ENCODE measurements at places on chromosomes 4 and X.

- no peak for DNase-seq
Observed at GRCh38 chrX:149504226-149504914, 736 bp downstream of the IDS start.

DNA sequence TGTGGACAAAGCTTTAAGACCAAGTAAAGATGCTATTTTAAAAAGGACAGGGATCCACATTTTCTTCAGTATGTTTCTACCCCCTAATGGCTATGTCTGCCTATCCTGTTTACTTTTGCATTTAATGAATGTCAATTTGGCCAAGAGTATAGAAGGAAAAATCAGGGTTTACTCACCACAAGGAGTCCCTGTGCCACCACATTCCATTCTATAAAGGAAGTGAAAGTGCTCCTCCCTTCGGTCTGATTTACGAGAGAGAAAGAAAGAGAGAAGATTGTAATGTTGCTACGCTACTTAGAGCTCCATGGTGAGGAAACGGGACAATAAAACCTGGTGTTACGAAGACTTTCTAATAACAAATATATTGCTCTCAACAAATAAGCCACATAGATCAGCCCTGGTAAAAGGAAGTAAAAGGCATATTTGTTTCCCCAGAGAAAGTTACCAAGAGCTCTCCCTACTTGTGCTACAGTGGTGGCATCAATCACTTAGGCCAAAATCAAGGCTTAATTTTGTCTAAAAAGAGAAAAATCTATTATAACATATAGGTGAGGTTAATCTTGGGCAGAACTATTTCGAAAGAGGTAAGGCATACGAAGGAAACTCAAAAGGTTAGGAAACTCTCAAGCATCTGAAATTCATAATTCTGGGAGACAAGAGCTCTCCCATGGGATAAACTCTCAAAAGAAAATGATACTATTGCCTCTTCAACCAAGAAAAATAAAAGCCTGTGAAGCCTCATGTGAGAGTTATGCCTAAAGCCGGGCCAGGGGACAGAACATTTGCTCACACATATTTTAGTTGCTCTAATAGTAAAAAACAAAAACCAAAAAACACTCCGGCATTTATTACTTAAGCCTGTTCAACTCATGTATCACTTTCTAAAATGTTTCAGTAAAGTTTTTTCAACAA is 29.5 kb downstream of the TAPT1 start:
- DNase-seq, result peak; percentile 51

DNA sequence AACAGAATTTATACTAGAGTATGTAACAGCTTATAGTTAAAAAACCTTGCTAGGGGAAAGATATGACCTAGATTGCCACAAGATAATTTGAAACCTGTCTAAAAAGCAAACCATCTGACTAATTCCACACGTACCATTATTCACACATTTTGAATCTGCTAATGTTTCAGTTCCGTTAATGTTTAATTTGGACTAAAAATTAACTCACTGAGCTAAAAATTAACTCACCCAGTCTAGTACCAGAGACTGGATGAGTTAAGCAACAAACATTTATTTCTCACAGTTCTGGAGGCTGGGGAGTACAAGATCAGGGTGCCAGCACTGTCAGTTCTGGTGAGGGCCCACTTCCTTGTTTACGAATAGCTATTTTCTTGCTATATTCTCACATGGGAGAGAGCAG is 231.5 kb upstream of the DIAPH2 start:
- DNase-seq, result no peak

- DNase-seq, result no peak
Observed at GRCh38 chrX:79361192-79361870, 5.8 kb downstream of the ITM2A start.

DNA sequence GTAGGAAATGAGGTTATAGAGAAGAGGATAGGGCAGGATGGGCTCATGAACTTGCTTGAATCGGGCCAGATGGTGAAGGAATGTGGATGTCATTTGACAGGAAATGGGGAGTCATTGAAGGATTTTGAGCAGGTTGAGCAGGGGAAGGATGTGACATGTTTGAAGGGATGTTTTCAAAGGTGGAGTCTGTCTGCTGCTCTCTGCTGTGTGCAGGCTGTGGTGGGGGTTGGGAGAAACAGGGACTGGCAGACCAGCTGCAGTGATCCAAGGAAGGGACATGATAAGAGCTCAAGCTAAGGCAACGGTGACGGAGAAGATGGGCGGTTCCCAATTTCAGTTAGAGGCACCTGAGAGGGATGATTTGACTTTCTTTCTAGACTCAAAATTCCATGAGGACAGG is 14.0 kb upstream of the XPNPEP2 start:
- DNase-seq, result no peak

DNA sequence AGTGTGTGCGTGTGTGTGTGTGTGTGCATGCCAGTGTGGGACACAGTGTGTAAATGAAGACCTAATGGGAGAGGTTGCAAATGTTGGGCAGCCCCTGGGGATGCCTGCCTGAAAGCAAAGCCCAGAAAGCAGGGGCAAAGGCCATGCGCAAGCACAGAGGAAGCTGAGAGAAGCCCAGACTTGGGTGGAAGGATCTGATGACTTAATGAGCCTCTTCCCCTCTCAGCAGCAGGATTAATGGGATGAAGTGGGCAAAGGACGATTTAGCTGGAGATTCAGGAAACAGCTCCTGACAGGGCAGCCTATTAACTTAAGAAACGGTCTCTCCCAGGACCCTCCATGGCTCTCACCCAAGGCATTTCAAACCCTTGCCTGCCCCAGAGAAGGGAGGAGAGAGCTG is 107.3 kb downstream of the EFNB1 start:
- DNase-seq, result no peak

DNA sequence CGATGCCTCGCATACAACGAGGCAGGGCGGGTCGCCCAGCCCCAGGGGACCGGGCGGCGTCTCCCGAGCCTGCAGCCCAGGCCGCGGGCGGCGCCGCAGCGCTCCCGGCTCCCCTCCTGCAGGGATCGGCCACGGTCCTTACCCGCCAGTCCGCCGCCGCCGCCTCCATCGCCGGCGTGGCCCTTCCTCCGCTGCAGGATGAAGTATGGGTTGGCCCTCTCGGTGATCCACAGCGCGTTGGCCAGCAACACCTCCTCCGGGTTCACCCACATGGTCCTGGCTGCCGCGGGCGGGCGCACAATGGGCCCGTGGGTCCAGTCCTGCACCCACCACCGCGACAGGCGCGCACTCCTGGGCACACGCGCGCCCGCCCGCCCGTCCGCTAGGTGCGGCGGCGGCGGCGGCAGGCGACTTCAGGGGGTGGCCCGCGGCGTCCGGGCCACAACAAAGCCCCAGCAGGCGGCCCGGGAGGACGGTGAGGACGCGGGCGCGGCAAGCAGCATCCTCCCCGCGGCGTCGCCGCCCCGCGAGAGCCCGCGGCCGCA is 339 bp downstream of the TBC1D9 start:
- DNase-seq, result no peak

DNA sequence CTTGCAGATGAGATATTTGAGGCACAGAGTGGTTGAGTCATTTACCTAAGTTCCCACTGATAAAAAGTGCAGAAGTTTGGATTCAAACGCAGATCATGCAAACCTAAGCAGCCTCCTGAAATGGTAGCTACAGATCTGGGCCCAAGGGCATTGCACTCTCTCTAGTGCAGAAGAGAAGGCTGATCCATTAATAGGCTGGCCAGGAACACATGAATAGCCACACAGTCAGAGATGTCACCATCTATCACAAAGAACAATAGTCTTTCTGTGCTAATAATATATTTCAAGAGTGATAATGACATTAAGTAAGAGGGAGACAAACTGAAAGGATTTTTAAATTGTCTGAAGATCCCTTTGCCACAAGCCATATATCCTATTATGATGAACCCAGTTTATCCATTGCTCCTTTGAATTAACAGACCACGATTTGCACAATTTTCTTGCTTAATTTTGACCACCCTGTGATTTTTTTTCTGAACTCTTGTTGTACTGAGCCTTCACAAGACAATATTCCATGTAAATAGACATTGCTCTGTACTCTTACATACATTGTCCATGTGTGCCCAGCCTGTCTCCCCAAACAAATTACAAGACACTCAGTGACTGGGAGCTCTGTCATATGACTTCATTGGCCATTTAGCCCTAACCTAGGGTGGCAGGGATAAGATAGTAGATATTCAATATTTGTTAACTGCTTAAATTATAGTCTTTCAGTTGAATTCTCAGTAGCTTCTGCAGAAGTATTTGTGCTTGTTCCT is 112.4 kb upstream of the RBPJ start:
- DNase-seq, result no peak

- DNase-seq, result no peak
Observed at GRCh38 chr4:67685532-67685859, 15.5 kb downstream of the UBA6 start.

DNA sequence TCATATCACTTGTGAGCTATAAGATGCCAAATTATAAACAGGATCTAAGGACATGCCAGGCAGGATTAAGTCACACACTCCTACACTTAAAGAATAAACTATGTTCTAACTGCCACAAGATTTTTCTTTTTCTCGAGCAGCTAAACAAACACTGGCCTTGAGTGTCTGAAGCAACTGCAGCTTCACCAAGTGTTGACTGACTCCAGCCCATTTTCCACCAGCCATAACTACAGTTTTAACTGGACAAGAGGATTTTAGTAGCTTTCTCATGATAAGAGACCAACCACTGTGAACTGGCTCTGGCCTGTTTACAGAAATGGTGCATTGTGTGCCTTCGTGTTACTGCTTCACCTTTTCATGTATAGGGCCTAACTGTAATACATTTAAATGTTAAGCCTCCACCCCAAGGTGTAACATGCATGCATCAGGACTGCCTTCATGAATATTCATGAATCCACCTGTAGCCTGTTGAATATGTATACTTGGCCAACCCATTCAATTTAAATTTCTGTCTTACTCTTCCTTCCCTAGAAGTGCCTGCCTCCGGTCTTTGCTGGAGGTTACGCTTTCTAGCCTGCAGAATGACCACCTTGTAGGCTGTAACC is 10.8 kb downstream of the UCP1 start:
- no peak for DNase-seq

- no peak for DNase-seq
Observed at GRCh38 chrX:22110729-22111494, 78.8 kb downstream of the PHEX start.

- no peak for DNase-seq
Observed at GRCh38 chrX:39898147-39898546, 199.6 kb downstream of the BCOR start.

GRCh38 chr4:54228961-54229501 is at the start of gene PDGFRA:
Gene PDGFRA (plus strand): TSS chr4:54229293. CDS start chr4:54258769, 29,476 bp downstream.
- DNase-seq, result no peak

GRCh38 chr4:25953740-25954139 is 39.7 kb downstream of the SMIM20 start:
- DNase-seq, result no peak

GRCh38 chrX:69501429-69501828 is 2.7 kb upstream of the NALF2 start:
- DNase-seq, result no peak

DNA sequence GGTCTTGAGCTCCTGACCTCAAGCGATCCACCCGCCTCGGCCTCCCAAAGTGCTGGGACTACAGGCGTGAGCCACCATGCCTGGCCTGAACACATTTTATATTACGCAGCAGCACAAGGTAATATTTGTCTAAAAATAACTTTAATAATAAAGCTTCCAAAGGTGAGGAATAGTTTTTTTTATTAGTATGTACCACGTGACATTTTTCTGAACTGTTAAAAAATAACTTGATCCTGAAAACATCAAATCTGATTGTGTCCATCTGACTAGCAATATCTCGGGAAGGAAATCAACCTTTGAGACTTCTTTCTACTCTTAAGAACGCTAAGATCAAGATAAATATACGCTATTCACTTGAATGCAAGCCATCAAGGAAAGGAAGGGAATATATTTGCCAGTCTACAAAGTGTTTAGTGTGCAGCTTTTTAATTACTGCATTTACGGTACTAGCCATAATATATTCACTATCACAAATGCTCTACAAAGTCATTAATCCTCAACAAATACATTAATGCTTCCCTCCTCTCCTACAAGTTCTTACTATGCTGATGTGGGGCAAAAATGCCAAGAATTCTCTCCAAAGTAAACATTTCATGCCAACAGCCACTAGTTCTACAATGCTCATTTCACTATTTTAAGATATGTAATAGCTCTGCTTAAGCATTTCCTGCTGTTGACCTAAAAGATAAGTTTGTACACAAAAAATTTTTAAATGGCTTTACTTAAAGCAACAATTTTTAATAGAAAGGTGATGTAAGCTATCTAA is 143.6 kb downstream of the APBB2 start:
- no peak for DNase-seq

DNA sequence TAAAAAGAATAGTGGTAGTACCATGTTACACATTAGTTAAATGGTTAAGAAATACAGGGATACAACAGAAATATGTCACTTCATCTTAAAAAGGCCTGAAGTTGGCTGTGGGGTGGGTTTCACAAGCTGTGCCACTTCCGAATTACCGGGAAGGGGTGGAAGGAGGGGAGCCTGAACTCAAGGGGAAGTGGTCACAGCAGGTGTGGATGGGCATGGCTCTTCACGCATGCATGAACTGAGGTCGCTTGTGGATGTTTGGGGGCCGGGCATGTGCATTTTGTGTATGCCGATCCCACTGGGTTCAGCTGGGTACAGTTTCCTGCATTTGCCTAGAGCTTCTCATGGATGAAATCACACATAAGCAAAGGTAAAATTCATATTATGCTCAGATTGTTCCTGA is 64.9 kb downstream of the CLCN4 start:
- no peak for DNase-seq

DNA sequence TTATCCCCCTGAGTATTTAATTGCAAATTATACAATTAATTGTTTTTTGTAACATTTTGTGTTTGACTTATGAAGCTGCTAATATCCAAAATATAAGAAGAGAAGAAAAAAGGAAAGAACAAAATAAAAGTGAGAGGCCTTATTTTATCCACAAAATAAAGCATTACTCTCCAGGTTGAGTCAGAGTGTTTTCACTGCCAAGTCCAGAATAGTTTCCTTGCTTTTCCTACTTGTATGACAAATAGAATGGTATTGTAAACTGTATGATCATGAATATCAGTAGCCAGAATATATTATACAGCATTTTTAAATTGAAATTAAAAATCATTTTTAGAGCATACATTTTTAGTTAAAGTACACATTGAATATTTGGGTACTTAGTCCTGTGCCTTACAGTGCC is 237.8 kb downstream of the NDST4 start:
- DNase-seq, result no peak

DNA sequence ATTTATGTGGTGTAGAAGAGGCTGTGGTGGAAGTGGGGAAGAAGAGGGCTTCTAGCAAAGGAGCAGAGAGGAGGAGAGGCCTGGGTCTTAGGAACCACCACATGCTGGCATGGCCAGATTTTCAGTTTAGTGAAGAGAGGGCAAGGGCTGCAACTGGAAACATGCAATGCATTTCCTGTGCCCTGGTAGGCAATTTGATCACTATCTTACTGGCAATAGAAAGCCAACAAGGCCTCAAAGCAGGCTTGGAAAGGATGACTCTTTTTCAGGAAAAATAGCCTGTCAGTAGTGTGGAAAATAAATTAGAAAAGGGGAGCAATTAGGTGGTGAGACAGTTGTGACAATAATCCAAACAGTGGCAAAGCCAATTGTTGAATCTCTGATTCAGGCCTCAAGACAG is 501.9 kb upstream of the ZFP42 start:
- DNase-seq, result no peak

DNA sequence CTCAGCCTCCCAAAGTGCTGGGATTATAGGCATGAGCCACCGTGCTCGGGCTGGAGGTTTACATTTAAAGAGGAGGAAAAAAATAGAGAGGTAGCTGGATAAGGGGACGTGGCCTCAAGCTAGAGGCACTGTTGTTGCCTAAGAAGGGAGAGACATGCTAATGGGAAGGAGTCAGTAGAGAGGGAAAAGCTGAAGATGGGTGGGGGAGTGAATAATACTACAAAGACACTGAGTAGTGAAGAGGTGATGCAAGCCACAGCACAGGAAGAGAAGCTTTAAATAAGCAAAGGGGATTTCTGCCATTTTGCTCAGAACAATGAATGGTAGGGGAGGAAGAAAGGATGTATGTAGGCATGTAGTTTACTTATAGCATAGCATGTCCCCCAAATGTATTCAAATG is 11.5 kb upstream of the AP1S2 start:
- DNase-seq, result no peak
